ENCODE measurements at places on chromosomes 13 and 19.

DNA sequence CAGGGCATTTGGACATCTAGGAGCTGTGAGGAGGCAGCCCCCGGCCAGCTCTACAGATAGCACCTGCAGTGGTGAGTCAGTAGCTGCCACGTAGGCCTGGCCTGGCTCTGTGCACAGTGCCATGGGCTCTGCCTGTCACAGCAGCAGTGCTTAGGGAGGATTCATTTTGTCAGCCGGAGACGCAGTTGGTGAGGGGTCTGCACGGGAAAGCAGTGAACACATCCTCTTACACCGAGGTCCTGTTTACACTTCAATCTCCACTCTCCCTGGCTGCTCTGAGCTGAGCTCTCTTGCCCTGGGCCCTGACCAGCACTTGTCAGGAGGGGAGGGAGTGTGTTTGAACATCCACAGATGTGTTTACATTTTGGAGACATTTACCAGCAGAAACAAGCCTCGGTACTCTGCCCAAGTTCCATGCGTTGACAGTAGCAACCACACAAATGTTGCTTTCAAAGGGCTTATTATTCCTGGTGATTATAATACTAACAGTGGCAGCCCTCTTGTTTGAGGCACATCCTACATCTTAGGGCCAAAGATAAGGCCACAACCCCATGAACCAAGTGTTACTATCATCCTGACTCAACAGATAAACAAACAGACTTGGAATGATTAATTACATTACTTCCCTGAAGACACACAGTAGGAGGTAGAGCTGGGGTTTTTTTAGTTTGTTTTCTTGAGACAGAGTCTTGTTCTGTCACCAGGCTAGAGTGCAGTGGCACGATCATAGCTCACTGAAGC lies 148.9 kb downstream of the USP12 start:
- DNase-seq: no peak

- DNase-seq: no peak
These were observed 19.0 kb upstream of the PLPP2 start for GRCh38 chr19:310141-310651.

GRCh38 chr19:48623556-48624066 lies 4.3 kb downstream of the SPHK2 start:
- no peak for DNase-seq

- DNase-seq: no peak
These were observed 3.1 kb downstream of the SHISA2 start for GRCh38 chr13:26048741-26049140.

GRCh38 chr13:19713186-19713965 lies 69.4 kb downstream of the PSPC1 start:
- DNase-seq: no peak

- DNase-seq: no peak
These were observed 2.4 kb downstream of the MAG start for GRCh38 chr19:35294328-35294727.

DNA sequence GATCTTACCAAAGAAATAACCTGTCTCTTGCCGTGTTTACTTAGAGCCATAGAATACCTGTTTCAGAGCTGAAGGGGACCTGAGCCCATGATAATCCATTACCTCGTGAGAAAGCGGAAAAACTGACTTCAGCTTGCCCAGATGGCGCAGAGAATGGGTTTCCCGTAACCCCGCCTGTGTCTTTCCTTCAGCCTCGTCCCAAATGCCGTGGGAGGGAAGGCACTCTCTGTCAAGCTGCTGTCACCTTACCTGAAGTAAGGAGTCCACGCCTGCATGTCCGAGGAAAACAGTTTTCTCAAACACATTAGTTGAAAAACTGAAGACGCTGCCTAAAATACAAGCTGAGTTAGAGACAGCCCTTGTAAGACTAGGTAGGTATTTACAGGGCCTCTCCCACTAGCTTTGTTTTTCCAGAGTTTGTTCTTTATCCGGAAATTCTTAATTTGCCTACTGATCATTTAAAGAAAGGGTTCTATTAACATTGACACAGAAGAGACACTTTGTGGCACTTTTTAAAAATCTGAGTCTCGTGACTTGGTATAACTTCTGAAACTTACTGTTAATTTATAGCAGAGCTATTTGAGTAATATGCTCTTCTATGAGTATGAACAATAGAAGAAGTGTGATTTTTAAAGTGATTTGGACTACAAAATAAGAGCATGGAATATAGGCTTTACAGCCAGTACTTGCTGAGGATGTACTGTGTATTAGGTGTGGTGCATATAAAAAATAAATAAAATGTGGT lies 1.3 kb upstream of the INTS6 start:
- no peak for DNase-seq

DNA sequence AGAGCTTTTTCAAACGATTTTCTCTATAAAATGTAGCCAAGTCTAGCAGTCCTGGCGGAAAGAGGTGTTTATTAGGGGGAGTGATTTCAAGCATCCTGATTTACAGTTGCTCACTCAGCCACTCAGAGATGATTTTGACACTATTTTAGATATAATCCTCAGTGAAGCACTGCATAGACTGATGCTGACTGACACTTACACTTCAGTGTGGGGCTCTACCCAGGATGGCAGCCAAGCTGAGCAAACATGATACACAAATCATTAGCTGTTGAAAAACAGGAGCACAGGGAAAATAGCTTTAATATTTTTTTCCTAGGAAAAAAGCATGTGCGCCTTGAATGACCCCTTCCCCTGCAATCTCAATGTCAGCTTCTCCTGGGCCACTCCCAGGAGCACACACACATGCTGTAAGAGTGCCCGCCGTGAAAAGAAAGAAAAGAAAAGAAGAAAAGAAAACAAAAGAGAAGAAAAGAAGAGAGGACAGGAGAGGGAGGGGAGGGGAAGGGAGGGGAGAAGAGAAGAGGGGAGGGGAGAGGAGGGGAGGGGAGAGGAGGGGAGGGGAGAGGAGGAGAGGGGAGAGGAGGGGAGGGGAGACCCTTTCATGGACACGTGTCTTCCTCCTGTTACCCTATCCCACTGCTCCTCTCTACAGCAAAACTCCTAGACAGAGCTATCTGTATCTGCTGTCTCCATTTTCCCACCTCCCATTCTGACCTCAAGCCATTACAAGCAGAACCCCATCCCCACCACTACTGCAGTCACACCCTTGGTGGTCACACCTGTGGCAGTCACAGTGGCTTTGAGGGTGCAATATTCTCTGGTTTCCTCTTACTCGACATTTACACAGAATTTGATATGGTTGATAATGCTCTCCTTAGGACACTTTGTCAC lies 36.4 kb downstream of the RCBTB2 start:
- DNase-seq: no peak

GRCh38 chr13:50722440-50723125 lies 120.9 kb downstream of the DLEU7 start:
- no peak for DNase-seq

- no peak for DNase-seq
These were observed 4.2 kb downstream of the PRR12 start for GRCh38 chr19:49594993-49595818.

- DNase-seq: no peak
These were observed 48.4 kb downstream of the WASF3 start for GRCh38 chr13:26605845-26606244.

- DNase-seq: no peak
These were observed 87.9 kb upstream of the ZNF507 start for GRCh38 chr19:32257326-32258073.

DNA sequence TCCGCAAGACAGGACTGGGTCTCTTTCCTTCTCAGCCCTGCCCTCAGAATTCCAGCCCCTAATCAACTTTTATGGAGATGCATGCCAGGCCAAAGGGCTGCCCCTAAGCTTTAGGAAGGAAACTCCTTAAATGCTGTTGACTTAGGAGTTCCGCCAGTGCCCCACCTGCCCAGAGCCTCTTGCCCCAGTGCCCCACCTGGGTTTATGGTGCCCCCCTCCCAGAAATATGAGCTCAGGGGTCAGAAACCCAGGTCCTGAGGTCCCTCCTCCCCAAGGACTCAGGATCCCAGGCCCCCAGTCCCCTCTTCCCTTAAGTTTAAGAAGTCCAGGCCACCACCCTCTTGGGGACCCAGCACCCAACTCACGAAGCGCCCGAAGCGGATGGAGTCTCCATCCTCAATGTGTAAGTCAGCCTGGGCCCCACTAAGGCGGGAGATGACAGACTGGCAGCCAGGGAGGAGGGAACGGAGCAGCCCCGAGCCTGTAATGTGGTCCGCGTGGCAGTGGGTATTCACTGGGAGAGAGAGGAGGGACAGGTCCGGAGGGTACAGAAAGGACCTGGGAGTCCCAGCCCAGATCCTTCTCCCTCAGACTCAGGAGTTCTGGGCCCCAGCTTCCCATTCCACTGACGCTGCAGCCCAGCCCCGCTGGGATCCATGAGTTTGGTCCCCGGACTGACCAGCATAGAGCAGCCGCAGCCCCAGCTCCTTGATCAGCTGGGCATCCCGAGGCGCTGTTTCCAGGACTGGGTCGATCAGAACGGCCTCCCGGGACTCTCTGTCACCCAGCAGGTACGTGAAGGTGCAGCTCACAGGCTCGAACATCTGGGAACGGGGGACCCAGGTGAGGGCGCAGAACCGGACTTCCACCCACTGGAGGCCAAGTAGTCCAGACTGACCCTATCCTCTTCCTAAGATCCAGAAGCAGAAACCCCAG lies 897 bp downstream of the ETHE1 start:
- no peak for DNase-seq

DNA sequence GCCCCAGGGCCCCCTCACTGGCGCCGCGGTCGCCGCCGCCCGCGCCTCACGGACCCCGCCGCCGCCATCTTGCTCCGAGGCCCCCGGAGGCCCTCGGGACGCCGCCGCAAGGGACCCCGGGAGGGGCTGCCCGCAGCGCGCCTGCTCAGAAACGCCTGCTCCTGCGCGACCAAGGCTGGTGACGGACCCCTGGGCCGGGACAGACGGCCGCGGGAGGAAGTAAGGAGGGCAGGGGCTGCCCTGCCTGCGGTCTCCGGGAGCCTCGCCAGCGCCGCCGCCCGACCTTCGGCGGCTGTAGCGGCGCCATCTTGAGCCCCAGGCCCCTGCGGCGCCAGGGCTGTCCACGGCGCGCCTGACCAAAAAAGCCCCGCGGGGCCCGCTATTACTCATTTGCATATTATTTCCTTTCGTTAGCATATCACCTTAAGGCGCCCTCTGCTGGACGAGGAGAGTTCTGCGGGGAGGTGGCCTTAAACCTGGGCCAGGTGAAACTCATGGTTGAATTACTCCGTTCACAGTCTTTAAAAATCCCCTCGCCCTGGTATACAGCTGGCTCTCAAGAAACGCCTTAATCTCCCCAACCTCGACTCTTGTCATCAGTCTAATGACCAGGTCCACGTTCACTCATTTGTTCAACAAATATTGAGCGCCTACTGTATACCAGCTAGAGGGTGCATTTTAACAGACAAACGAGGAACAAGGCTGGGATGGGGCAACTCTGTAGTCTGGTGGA lies at the start of gene REXO1:
Gene REXO1 (minus strand): TSS at position 85 of the 733 bp plus-strand sequence. CDS start 125 bp downstream, outside the sequence.
- DNase-seq: peak; percentile 83

DNA sequence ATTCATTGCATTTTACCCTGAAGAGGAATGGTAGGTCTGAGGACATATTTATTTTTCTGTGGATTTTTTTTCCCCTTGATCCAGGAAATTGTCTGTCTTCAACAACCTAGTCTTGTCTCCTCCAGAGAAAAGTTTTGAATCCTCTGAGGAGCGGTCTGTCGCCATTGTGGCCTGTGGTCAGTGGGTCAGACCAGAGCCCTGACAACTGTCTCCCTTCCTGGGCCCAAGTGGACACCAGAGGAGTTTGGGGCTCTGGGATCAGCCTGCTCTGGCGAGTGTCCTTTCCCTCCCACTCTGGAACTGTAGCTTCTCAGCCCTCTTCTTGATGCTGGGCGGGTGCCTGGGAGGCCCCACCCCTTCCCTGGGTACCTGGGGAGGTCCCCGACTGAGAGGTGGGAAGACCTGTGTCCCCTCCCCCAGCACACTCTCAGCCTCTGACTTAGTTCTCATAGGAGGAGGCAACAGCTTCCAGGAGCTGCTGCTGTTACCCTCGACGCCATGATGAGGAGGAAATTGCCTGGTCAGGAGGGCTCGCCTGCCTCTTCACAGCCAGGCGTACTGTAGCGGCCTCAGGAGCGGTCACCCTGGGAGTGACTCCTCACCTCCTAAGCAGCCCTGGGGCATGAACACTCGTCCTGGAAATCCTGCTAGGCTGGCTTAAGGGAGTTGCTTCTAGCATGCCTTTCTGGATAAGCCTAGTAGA lies 110.3 kb downstream of the GGACT start:
- DNase-seq: no peak

- no peak for DNase-seq
These were observed 10.6 kb downstream of the PTBP1 start for GRCh38 chr19:807627-808422.

DNA sequence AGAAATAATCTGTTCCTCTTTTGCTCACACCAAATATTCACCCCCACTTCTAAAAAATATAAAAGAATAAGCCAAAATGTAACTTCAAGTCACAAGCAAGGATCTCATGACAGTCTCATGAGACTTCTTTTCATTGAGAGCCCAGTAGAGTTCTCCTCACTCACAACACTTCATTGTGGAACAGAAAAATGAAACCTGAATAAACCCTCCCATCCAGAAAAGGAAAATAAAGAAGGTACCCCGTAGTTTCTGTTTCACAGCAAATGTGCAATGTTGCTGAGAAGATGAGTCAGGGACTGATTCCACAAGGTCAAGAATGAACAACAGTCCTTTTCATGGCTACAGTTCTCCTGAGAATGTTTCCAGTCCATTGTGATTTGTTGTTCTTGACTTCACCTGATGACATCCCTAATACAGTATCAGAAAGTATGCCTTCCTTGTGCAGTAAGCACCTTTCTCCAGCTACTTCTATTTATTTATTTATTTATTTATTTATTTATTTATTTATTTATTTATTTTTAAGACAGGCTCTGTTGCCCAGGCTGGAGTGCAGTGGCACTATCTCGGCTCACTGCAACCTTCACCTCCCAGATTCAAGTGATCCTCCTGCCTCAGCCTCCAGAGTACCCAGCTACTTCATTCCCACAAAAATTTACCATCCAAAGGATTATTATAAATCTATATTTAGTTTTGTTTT lies 6.4 kb upstream of the ZNF841 start:
- DNase-seq: no peak

DNA sequence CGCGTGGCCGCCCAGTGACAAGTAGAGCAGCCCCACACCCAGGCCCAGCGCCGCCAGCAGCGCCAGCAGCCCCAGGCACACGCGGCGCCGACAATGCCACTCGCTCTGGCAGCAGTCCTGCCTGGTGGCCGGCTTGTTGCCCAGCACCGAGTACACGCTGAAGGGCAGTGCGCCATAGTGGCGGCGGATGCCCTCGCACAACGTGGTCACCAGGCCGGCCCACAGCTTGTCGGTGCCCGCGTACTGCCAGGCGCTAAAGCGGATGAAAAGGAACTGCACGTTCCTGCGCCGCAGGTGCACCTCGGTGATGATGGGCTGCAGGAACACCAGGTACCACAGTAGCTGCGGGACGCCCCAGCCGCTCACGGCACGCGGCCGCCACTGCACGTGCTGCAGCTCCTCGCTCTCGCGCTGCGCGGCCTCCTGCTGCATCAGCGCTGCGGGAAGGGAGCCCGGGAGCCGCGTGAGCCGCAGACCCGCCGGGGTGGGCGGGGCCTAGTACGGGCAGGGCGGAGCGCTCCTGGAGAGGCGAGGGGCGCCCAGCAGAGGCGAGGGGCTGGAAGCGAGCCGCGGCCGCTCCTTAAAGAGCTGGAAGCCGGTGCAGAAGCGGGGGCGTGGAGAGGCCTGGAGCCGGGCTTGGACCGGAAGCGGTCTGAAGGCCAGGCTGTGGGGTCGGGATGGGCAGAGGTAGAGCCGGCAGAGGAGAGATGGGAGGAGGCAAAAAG lies 7.3 kb downstream of the NKPD1 start:
- no peak for DNase-seq

All from esophagus squamous epithelium (tissue), 5 donors.